Anterior cingulate cortex (tissue), 58 donors: ENCODE measurements at places on chromosomes 7 and 10.
A peak's percentile ranks its signal among the peaks of the same experiment; 100 is the strongest.

- DNase-seq, result no peak
These were observed 9.5 kb upstream of the NPFFR1 start for GRCh38 chr10:70293169-70293843.

DNA sequence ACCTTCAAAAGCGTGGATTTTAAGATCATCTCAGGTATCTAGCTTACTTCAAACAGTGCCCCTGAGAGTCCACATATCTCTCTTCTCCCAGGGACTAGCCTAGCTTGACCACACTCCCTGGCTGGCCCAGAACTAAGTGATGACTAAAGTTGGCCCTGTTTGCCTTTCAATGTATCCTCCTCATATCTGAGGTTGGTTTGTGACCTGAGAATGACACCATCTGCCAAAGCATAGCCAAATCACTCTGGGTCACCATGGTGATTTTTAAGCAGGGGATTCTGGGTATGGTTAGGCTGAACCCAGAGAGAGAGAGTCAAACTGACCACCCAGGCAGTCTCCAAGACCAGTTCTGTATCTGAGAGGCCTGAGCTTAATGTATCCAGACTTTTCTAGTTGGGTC is 16.2 kb downstream of the CNNM1 start:
- no peak for DNase-seq

DNA sequence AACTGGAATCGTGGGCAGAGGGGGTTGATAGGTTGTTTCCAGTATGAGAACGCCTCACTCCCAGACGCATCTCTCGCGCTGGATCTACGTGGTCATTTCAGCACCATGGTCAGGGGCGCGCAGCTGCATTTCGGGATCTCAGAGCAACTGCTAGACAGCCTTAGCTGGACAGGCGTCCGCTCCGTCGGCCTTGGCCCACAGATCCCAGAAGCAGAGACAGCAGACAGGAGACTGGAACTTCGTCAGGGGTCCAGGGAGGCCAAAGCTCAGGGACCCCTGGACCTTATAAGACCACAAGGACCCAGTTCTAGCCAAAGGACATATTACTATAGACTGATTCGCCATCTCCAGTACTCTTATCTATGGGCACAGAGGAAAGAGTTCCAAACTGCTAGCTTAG is 5.3 kb downstream of the NEUROG3 start:
- no peak for DNase-seq

- no peak for DNase-seq
These were observed 99.8 kb downstream of the ICA1 start for GRCh38 chr7:8162181-8162580.

GRCh38 chr10:132298038-132298881 is 9.5 kb downstream of the STK32C start:
- no peak for DNase-seq

GRCh38 chr7:113768387-113768786 is 150.4 kb downstream of the PPP1R3A start:
- no peak for DNase-seq

DNA sequence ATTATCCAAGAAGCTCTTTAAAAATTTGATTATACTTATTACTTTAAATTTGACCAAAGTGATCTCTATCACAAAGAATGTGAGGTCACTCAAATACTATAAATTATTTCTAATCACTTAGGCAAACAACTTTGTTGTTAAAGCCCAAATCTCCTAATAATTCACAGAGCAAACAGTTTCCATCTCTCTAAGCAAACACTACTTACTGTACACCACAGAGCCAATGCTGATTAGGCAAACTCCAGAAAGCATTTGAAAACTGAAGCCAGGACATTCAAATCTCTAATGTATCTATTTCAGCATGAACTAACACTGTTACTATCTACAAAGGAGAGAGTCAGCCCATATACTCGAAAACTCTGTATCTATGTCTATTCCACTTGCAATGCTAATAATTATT is 107.1 kb downstream of the RNF32 start:
- no peak for DNase-seq

- no peak for DNase-seq
These were observed 45.9 kb upstream of the BTRC start for GRCh38 chr10:101308051-101308450.

DNA sequence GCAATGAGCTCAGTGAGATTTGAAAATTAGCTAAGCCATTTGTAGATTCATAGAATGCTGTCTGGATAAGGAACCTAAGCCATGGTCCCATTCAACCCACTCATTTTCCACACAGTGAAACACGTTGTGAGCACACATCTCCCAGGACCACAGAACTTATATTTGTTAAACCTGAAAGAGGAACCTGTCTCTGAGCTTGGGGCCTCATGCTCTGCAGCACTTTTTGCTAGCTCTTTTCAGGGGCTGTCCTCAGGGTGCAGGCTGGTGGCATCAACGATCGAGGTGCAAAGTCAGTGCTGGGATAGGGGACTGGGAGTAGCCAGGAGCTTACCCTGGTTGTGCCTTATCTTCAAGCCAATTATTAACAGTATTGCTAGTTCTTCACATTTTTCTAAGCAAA is 11.9 kb downstream of the HECW1 start:
- no peak for DNase-seq

GRCh38 chr10:5533098-5533731 is 8.5 kb downstream of the CALML3 start:
- no peak for DNase-seq

DNA sequence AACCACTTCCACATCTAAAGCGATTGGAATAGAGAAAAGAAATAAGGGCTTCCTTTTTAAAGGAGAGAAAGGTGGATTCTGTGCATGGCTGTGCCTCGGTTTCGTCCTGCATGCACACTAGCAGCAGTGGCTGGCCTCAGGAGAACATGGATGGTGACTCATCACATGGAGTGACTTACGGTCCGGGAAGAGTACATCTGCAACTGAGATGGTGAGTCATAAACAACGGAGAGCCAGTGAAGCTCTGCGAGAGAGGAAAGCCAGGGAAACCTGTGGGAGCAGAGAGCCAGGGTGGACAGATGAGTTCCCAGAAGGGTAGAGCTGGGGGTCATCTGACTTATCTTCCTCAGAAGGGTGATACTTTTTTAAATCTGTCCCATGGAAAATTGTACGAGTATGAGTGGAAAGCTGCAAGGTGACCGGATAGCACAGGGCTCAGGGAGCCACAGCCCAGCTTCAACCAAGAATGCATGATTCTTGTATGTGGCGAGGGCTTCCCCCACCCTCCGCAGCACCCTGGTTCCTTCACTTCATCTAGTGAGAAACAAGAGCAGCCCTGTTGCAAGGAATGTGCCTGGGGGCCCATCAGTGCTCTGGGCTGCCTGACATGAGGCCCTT is 259.1 kb downstream of the KLF6 start:
- DNase-seq, result peak; percentile 15

DNA sequence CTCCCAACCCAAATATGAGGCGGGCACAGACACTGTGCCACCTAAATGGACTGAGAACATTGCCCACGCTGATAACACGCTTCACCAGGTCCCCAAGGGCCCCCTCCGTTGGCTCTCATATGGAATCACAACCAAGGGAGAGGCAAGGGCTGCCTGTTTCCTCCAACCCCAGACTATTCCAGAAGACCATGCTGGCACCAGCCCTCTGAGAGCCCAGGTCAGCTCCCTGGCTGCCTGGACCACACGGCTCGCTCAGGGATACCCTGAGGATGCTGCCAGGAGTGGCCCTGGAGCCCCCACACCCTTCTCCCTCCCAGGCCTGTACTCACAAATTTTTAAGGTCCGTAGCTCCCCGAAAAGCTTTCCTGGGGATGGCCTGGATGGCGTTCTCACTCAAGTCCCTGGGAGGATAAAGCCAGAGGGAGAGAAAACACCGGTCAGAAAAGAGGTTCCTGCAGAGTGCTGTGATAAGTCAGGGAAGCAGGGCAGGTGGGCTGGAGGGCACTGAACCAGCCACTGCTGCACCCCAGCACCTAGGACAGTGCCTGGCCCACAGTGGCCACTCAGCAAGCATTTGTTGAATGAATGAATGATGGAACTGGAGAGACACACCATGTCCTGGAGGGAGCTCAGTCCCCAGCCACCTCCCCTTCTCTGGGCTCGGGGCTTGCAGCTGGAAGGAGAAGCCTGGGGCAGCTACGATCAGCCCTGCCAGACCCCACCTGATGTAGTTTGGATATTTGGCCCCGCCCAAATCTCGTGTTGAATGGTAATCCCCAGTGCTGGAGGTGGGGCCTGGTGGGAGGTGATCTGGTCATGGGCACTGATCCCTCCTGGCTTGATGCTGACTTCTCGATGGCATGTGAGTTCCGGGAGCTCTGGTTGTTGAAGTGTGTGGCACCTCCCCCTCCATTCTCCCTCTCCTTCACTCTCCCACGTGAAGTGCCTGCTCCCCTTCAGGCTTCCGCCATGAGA is 119.8 kb downstream of the SLIT1 start:
- no peak for DNase-seq

DNA sequence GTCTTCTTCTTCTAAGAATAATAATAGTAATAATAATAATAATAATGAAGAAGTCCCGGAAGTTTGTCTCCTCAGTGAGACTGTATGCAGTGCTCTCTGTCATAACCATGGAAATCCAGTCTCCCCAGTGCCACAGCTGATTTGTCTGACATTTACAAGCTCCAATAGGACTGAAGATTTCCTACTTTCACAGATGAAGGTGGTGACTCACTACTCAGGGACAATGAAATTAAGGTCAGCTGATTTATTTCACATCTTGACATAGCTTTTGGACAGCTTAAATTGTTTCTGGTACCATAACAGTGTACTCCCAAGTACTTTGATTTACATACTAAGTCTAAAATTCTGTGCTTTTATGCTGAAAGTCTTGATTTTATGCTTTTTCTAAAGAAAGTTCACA is 6.9 kb downstream of the CELF2 start:
- DNase-seq, result no peak

DNA sequence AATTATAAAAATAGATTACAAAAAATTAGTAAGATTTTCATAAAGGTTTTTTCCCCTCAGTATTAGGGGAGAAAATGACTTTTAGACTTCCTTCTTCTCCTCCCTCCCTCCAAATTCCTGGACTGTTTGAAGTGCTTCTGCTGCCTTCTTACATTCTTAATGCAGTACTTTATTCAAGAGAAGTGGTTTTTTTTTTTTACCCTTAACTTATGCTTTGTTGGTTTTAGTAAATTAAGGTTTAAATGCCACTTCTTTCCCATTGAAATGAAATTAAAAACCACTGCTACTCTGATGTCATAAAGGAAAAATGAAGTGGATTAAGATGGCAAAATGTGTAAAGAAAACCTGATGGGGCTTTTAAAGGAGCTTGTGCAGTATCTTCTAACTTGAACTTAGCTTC is 140.7 kb downstream of the VTI1A start:
- DNase-seq, result no peak

- DNase-seq, result no peak
These were observed 86.0 kb downstream of the HIP1 start for GRCh38 chr7:75652788-75653187.

DNA sequence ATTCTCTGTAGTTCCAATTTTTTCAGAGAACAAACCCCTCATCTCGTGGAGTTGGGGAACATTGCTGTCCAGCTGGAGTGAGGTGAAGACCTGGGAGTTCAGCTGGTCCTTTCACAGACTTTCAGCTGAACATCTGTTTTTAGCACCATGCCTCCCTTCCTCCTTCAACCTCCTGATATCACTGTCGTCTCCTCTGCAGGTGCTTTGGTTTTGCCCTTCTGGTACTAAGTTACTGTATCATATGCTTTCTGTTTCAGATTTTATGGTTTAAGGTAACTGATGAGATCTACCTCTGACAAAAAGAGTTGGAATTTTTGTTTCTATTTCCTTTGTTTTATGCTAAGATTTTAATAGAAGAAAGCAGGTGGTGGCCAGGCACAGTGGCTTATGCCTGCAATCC is 102.9 kb downstream of the ZNF438 start:
- no peak for DNase-seq

DNA sequence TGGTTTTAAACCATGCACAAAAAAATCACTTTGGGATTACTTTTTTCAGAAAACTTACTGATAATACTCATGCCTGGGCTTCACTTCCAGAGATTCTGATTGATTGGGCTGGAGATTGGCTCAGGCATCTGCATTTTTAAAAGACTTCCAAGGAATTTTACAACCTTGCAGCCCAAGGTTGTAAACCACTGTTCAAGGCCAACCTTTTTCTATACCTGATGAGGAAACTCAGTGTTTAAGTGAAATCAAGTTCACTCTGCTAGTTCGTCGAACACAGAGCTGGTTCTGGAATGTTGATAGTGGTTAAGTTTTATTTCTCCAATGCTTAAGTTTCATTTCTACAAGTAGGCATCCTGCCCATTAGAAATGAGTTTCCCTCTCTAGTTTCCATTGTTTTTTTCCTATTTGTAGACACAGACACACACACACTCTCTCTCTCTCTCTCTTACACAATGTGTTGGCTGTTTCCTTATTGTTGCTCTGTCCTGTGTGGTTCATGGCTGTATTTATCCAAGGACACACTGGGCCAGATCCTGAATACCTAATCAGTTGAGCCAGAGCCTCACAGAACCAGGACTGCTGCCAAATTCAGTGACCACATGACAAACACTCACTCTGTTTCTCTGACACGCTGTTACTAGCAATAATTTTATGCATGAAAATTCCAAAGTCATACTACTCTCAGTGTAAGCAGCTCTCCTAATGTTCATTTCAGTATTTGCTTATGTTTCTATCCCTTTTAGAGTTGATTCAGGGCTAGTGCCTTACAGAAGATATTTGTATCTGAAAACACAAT is 3.7 kb upstream of the IFIT1B start:
- DNase-seq, result peak; percentile 53

DNA sequence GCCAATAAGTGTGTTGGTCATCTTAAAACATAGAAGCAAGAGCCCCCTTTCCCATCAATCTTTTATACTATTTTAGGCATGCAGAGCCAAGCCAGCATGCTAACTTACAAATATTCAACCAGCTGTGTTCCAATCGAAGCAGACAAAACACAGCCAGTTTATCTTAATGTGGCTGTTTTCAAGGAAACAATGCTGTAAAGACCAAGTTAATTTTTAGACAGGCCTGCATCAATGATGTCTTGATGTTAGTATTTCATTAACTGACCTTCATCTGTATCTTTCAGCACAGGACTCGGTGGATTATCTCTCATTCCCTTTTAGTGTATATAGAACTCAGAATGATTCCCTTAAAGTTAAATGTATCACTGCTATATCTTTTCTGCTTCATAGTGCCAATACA is 262.0 kb upstream of the ZWINT start:
- no peak for DNase-seq

DNA sequence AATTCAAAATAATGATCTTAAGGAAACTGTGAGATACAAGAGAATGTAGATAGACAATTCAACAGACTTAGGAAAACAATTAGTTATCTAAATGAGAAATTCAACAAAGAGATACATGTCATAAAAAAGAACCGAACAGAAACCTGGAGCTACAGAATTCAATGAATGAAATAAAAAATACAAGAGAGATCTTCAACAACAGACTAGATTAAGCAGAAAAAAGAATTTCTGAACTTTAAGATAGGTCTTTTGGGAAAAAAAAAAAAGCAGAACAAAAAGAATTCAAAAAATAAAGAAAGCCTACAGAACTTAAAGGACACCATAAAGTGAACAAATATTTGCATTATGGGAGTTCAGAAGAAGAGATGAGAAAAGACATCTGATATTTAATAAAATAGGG is 129.1 kb upstream of the FOXK1 start:
- no peak for DNase-seq

- DNase-seq, result peak; percentile 27
These were observed 27.9 kb downstream of the MTURN start for GRCh38 chr7:30162622-30163124.

- no peak for DNase-seq
These were observed 293.9 kb downstream of the CCDC3 start for GRCh38 chr10:12707461-12708185.

- DNase-seq, result no peak
These were observed 3.4 kb upstream of the TBRG4 start for GRCh38 chr7:45114926-45115325.
